IMR-90 (cell line): ENCODE measurements at places on chromosomes 2 and 18.

- no peak for DNase-seq
- H3K4me1 ChIP-seq, result peaks cover 24% of the 10 kb centered on the region
- no peak overlapping the region for H3K4me3 ChIP-seq
- no peaks in the 10 kb centered on the region for H3K27me3 ChIP-seq
- no peaks in the 10 kb centered on the region for H3K36me3 ChIP-seq
Measured at GRCh38 chr2:127098711-127099110, 8.2 kb downstream of the BIN1 start.

- no peaks in the 10 kb centered on the region for H3K4me1 ChIP-seq
- no peak overlapping the region for H3K27ac ChIP-seq
- DNase-seq, result no peak
Measured at GRCh38 chr2:88837511-88838160, 146.2 kb downstream of the RPIA start.

DNA sequence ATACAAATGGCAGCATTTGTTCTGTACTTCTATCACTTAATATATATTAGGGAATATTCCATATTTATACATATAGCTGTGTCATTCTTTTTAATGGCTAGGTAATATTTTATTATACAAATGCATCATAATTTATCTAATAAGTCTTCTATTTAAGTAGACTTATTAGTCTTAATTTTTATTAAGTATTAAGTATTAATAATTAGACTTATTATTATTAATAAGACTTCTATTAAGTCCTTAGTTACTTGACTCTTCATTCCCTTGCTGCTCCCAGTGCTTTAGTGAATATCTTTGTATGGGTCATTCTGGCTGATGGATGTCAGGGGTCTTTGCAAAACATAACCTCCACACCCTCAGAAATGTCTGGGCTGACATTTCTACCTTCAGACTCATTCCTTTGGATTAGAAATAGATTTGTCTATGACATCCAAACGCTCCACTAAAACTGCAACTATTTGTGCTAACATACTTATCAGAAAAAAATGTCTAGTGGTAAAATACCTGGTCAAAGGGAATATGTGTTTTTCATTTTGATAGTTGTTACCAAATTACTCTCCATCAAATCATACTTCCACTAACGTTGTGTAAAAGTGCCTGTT, 35.8 kb downstream of the EN1 start:
- no peak for DNase-seq
- H3K27ac ChIP-seq, result no peak overlapping the region
- H3K36me3 ChIP-seq, result no peaks in the 10 kb centered on the region
- no peak overlapping the region for H3K4me3 ChIP-seq
- no peaks in the 10 kb centered on the region for H3K4me1 ChIP-seq

DNA sequence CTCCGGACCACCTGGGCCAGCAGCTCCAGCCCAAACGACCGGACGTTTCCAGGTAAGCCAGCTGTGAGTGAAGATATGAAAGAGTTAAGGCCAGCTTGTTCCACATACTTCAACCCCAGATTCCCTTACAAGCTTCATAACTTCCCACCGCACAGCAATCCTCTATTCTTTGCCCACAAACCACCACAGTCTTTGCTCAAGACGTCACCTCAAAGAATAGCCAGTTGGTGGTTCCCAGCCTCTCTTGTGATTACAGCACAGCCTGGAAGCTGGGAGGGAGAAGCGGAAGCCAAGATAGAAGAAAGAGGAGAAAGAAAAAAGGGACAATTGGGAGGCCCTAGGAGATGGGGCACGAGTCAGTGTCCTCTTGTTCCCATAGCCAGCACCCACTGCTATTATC, 70.6 kb downstream of the NRP2 start:
- H3K27me3 ChIP-seq, result no peaks in the 10 kb centered on the region
- DNase-seq, result no peak
- peaks cover 49% of the 10 kb centered on the region for H3K36me3 ChIP-seq
- H3K27ac ChIP-seq, result no peak overlapping the region
- H3K4me1 ChIP-seq, result peaks cover 25% of the 10 kb centered on the region

DNA sequence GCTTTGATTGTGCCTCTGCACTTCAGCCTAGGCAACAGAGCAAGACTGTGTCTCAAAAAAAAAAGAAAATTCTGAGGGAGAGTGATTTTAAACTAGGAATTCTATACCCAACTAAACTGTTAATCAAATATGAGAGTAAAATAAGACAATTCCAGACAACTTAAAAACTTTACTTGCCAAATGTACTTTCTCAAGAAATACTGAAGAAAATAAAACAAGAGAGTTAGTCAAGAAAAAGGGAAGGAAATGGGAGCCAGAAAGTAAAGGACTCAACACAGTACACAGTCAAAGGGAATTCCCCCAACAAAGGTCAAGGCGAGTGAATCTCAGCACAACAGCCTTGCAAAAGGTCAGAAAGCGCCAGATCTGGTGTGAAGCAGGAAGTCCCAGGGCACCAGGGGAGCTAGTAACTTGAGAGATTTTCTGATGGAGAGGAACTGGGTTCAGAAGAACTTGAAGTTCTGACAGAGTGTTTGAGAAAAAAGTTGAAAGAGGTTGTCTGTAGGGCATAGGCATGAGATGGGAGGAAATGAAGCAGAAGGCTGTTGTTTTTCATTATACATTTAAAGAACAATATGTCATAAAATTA, 22.6 kb upstream of the TBC1D8 start:
- no peak overlapping the region for H3K4me3 ChIP-seq
- H3K4me1 ChIP-seq, result no peaks in the 10 kb centered on the region
- no peak overlapping the region for H3K27ac ChIP-seq
- peaks cover 8% of the 10 kb centered on the region for H3K27me3 ChIP-seq
- DNase-seq, result no peak
- no peaks in the 10 kb centered on the region for H3K36me3 ChIP-seq

DNA sequence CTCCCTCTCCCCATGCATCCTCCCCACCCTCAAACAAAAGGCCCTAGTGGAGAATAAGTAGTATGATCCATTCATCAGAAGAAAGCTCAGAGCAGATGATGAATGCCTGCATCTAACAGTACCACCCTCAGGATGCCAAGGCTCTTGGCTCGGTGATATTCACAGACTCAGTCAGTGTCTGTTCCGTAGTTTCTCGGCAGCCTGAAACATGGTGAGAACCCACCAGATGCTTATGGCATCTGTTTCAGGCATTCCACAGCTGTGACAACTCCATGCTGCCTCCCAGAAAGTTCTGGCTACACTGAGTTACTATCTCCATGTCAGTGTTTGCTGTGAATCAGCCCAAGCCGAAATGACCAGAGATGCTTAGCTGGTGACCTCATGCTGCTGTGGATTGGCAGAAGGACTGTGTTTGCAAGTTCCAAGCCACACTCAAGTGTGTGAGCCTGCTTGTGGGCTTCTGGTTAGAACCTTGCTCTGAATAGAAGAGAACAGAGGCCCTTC, 83.9 kb downstream of the WDSUB1 start:
- H3K27ac ChIP-seq, result peak overlapping the region; percentile 42
- peak; percentile 100 for DNase-seq
- H3K4me1 ChIP-seq, result peaks cover 13% of the 10 kb centered on the region
- peaks cover 21% of the 10 kb centered on the region for H3K36me3 ChIP-seq
- no peaks in the 10 kb centered on the region for H3K27me3 ChIP-seq

DNA sequence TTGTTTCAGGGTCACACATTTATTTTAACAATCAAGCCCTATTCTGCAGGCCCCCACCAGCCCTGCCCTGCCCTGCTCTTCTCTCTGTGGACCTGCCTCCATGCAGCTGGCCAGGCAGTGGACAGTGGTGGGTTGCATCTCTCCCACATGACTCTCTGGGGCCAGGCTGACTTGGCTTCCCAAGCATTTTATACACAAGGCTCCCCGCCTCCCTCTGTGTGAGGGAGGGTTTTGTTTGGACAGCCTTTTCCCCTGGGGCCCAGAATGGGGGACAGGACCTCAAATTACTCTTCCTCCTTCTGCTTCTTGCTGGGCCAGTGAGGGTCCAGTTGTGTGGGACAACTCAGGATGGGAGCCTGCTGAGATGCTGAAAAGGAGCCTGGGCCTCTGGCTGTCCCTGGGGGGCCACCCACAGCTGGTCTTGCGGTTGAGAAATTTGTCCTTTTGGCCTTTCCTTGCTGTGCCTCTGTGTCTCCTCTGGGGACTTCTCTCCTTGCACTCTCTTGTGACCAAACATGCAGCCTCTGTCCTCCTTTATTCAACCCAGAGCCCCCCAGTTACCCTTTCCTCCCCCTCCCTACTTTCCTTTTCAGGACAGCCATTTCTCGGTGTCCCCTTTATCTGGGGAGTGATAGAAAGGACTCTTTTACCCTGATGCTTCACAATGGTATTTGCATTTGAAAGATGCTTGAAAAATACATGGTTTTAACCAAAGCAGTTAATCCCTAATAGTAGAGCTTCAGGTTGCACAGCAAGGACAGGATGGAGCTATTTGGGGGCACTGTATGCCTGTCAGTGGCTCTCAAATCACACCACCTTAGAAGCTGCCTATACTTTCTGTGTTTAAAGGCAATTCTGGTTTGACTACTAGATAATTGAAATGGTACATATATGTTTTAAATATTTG, 151.1 kb downstream of the FHOD3 start:
- no peaks in the 10 kb centered on the region for H3K27me3 ChIP-seq
- no peaks in the 10 kb centered on the region for H3K36me3 ChIP-seq
- no peak overlapping the region for H3K4me3 ChIP-seq
- no peak for DNase-seq
- H3K27ac ChIP-seq, result no peak overlapping the region

GRCh38 chr18:60861575-60861974, 471.7 kb upstream of the CDH20 start:
- H3K27ac ChIP-seq, result no peak overlapping the region
- no peak for DNase-seq
- no peaks in the 10 kb centered on the region for H3K4me1 ChIP-seq
- H3K36me3 ChIP-seq, result no peaks in the 10 kb centered on the region
- H3K27me3 ChIP-seq, result no peaks in the 10 kb centered on the region

GRCh38 chr18:305003-305501, 37.2 kb upstream of the THOC1 start:
- H3K4me3 ChIP-seq, result no peak overlapping the region
- H3K27ac ChIP-seq, result no peak overlapping the region
- H3K4me1 ChIP-seq, result no peaks in the 10 kb centered on the region
